ENCODE measurements at places on chromosomes 3 and 15. TPM values are rescaled to one million over a fixed set of nuclear protein-coding genes. Genes with fewer than 3 reads are reported as not detected.

- peak; percentile 69 for DNase-seq
These were observed 46.4 kb downstream of the TMEM44 start for GRCh38 chr3:194586836-194587235.

DNA sequence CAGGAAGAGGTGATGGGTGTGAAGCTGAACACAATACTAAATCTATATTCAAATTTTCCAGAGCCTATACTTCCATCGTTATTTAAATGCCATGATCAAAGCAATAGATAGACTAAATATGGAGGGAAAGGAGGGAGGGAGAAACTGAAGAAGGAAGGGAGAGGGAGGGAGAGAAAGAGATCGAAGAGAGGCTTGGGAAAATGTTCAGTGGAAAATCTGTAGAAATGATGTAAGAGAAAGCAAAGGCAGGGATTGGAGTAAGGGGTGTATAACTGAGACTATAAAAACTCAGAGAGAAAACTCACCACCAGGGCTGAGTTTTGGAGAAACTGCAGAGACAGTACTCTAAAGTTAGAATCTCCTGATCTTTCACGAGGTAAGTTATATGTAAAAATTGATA lies at the start of gene OSTN:
Gene OSTN (plus strand): TSS at position 310 of the 400 bp plus-strand sequence. CDS start 13,292 bp downstream, outside the sequence.
- DNase-seq, result no peak

GRCh38 chr3:107850681-107851080 lies 240.2 kb downstream of the CD47 start:
- DNase-seq, result no peak

DNA sequence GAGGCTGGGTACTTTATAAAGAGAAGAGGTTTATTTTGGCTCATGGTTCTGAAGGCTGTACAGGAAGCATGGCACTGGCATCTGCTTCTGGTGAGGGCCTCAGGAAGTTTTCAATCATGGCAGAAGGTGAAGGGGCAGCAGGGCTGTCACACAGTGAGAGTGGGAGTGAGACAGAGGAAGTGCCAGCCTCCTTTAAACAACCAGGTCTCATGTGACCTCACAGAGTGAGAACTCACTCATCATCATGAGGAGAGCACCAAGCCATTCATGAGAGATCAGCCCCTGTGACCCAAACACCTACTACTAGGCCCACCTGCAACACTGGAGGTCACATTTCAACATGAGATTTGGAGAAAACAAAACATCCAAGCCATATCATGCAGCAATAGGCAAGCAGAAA lies 9.3 kb upstream of the RFTN1 start:
- no peak for DNase-seq

- no peak for DNase-seq
These were observed 26.6 kb downstream of the SUCNR1 start for GRCh38 chr3:151899996-151900395.

DNA sequence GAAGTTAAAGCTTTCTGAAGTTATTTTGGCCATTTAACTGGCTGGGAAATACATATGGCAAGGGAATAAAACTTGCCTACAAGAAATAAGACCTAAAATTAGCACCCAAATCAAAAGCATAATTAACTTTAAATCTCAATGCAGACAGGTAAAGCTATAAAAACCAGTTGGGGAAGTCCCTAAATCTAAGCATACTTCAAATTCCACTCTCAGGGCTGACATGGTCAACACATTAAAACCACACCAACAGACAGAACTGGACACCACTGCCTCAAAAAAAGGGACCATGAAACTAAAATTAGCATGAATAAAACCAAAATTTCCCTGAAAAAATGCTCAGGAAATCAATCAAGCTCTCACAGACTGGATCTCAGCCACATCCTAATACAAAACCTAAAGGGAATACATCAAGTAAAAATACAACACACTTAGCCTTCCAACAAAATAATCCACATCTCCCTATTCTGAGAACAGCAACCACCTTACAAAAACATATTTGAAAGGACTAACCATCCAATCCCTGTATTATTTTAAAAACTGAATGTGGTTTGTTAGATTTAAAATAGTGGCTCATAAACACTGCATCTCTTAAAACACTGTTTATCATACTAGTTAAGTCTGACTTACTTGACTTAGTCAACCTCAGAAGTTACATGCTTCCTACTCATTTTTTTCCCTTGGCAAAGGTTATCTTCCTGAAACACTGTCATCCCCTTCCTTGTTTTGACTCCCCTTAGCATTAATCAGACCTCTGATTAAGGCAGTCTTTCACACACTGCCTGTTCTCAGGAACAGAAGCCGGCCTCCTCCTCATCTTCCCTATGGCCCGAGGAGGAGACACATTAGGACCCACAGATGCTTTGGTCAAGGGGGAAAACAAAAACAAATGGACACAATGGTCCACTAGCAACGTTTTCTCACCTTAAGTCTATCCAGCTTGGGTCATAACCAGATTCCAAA lies 8.3 kb downstream of the TRA2B start:
- no peak for DNase-seq

GRCh38 chr3:195197765-195198425 lies 73.1 kb downstream of the XXYLT1 start:
- peak; percentile 85 for DNase-seq

- no peak for DNase-seq
These were observed 12.7 kb upstream of the ZNF609 start for GRCh38 chr15:64447536-64448315.

DNA sequence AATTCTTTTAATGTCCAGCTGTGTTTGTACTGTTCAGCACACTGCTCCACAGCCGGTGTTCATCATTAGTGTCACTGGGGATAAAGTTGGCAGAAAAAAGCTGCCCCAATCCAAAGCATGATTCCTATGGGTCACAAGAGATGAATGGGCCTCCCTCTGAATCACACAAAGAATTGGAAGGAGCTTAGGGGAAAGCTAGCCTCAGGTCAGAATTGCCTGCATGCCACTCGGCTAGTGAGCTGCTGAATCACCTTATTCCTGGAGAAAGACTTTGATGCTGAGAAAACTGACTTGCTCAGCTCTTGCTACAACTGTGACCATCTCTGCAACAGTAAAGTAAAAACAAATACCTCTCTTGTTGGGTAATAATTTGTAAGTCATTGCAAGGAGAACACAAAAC lies 3.5 kb downstream of the CCK start:
- no peak for DNase-seq

DNA sequence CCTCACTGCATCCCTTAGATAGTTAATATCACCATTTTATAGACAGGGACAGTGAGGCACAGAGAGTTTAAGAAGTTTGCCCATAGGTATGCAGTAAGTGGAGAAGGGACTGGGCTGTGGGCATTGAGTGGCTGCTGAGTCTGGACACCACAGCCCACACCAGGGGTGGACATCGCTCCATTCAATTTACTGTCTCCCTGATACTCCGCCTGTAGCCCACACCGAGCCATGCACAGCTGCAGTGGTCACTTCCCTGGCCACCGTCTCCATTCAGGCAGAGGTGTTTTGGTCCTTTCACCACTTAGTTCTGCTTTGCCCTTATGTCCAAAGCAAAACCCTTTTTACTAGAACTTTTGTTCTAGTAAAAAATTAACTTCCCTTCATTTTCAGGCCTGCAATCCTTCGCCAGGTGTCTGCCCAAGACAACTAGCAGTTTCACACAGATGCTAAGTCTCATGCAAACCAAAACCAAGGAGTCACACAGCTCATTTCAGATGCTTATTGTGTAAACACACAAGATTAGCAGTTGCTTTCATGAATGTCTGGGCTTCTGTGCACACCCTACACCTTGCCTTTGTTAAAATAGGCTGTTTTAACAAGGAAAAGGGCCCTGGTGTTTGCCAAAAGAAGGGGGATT lies 30.1 kb downstream of the ZNF35 start:
- no peak for DNase-seq

DNA sequence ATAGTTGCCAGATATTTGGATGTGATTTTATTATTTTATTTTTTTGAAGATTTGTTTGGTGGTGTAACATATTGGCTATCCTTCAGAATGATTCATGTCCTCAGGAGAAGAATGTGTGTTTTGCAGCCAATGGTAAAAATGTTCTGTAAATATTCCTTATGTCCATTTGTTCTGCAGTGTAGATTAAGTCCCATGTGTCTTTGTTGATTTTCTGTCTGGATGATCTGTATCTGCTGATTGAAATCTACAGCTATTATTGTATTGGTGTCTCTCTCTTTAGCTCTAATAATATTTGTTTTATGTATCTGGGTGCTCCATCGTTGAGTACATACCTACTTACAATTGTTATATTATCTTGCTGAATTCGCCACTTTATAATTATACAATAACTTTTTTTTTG lies 1641.7 kb downstream of the OTOL1 start:
- DNase-seq, result no peak

Gene EID1
- 243 TPM for total RNA-seq

Gene CHRNA5
- total RNA-seq, result 5.5 TPM

Gene SPINK8
- total RNA-seq, result not detected

Gene LRRC34
- 5.4 TPM for total RNA-seq

Gene ARGFX
- not detected for total RNA-seq

Data from LHCN-M2 (cell line).